Calu3 (cell line): ENCODE measurements at places on chromosomes 5 and 9.
A peak's percentile ranks its signal among the peaks of the same experiment; 100 is the strongest.

- DNase-seq: peak; percentile 73
These were observed 19.9 kb downstream of the NOTCH1 start for GRCh38 chr9:136525841-136526499.

DNA sequence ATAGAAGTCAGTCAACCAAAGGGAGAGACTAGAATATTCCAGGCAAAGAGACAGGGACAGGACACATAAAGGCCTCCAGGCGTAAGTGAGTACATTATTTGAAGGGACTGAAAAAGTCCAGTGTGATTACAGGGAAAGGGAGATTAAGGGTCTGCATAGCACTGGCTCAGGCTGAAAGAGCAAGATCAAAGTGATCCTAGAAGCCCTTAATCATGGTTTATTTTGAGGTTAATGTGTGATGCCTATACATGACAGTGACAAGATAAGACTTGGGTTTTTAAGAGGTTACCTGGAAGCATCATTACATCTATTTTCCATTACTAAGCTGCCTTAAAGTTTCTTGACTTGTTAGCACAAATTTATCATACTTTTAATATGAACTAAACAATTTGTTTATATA lies 25.8 kb downstream of the LMBRD2 start:
- DNase-seq: no peak

DNA sequence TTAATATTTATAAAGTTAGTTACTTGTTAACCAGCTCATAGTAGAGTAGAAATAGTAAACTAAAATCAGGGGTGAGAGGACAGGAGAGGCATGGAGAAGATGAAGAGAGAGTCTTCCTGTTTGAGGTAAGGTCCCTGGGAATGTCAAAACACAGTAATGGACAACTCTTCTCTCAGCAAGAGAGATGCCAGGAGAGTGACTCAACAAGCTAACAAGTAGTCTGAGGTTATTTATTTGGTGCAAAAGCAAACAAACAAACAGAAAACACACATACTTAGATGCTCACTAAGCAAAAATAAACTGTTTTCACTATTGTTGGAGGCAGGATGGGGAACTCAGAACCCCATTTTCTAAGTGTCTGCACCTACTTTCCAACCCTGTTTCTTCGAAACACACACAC lies 333.2 kb upstream of the RFX3 start:
- DNase-seq: no peak

GRCh38 chr5:57316798-57317327 lies 143.0 kb downstream of the GPBP1 start:
- peak; percentile 23 for DNase-seq

- no peak for DNase-seq
These were observed 4.0 kb downstream of the SAP30L start for GRCh38 chr5:154449786-154450185.

GRCh38 chr9:111362526-111362925 lies 32.5 kb upstream of the OR2K2 start:
- no peak for DNase-seq
